ENCODE measurements at places on chromosomes 7 and 10.
A peak's percentile ranks its signal among the peaks of the same experiment; 100 is the strongest.

DNA sequence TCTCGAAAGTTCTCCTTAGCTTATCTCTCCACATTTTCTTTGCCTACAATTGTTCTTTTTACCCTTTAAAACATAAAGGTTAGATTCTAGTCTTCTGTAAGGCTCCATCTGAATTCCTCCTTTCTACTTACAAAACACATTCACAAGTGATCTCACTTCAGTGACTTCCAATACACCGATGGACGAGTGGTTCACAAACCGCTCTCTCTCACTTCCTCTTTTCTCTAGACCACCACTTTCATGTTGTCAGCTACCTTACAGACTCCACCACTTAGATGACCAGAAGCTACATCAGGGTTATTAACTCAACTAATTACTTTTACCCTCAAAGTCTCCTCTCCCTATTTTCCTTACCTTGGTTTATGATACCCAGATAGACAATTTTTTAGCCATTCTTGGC, 11.8 kb downstream of the MET start:
- DNase-seq = no peak

- DNase-seq = no peak
These were observed 186.1 kb downstream of the TRIL start for GRCh38 chr7:28771906-28772622.

DNA sequence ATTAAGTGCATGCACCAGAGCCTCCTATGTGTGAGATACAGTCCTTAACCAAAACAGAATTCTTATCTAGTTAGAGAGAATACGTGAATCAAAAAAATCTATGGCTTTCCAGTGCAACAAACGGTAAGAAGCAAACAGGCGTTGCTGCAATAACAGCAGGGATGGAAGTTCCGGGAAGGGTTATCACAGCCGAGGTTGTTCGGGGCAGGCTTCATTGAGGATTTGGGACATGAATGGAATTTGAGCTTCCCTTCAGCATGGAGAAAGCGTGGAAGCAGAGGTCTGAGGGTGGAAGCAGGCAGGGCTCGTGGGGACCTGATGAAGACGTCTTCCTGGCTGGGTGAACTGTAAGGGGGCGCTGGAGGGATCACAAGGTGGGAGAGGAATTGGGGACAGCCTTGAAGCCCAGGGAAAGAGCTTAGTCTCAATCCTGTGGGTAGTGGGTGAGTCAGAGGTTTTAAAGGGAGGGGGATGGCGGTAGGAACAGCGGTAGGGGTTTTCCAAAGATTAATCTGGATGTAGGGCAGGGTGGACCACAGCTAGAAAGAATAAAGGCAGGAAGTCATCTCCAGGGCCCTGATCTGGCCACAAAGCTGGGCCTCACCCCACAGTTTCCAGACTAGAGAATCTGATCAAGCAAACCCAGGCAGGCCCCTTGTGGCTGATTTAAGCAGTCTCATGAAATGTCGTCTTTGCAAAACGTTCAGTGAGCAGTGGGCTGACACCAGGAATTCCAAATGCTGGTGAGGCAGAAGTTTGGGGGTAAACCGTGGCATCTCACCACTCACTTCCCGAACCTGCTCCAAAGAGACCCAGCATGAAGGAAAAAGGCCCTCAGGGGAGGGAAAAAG, 65.1 kb downstream of the CALML3 start:
- no peak for DNase-seq

DNA sequence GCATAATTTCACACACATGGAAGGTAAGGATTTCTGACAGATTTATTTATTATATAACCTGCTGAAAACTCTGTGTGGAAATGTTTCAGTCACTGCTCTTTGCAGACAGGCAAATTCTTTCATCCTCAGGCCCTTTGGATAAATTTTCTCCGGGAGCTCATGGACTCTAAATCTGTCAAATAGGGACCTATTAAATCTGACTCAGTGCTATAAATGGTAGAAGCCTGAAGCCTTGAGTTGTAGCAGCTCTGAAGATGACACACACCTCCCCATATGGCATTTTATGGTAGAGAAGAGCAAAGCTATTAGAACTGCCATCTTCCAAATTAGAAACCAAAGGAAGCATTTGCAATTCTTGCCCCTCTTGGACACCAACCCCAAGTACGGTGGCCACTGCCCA, 808.7 kb downstream of the XPNPEP1 start:
- DNase-seq = no peak

DNA sequence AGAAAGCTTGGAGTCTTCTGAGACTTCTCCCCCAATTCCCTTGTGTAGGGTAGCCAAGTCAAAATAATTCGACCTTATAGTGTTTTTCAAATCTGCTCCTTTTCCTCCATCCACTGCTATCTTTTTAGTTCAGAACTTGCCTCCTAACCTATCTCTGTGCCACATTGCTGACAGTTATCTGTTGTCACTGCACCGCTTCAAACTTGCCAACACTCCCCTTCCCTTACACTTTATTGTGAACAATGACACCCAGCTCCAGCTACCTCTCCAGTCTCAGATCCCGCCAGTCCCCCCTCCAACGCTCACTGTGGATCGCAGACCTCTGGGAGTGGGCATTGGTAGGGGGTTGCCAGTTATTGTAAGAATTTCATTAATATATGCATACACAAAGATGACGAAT, 16.3 kb upstream of the HPS1 start:
- no peak for DNase-seq

- DNase-seq = no peak
These were observed 8.4 kb upstream of the PANK1 start for GRCh38 chr10:89653410-89653869.

GRCh38 chr7:4700577-4701235, 18.6 kb downstream of the FOXK1 start:
- peak; percentile 75 for DNase-seq

- peak; percentile 81 for DNase-seq
These were observed 19.5 kb upstream of the HSPA12A start for GRCh38 chr10:116761883-116762282.

DNA sequence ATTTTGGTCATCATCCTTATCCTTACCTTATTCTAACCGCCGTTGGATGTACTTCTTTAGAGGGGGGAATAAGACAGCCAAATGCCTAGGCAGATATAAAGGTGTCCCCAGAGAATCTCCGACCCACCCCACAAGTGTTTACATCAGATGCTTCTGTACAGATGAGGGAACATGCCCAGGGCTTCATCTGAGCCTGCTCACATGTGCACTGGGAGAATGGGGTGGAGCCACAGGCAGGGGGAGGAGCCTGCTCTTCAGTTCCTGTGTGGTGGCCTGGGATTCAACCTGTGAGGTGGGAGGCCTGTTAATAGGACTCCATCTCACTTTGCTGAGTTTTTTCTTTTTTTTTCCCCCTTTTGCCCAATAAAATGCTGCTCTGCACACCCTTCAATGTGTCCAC, 27.6 kb upstream of the OPTN start:
- DNase-seq = no peak

GRCh38 chr7:28706584-28706983, 251.5 kb downstream of the TRIL start:
- no peak for DNase-seq

GRCh38 chr10:12269056-12269455, 73.1 kb downstream of the CDC123 start:
- no peak for DNase-seq

- no peak for DNase-seq
These were observed 33.0 kb upstream of the SHH start for GRCh38 chr7:155845226-155845625.

- no peak for DNase-seq
These were observed 552.4 kb upstream of the KCND2 start for GRCh38 chr7:119720541-119720940.

DNA sequence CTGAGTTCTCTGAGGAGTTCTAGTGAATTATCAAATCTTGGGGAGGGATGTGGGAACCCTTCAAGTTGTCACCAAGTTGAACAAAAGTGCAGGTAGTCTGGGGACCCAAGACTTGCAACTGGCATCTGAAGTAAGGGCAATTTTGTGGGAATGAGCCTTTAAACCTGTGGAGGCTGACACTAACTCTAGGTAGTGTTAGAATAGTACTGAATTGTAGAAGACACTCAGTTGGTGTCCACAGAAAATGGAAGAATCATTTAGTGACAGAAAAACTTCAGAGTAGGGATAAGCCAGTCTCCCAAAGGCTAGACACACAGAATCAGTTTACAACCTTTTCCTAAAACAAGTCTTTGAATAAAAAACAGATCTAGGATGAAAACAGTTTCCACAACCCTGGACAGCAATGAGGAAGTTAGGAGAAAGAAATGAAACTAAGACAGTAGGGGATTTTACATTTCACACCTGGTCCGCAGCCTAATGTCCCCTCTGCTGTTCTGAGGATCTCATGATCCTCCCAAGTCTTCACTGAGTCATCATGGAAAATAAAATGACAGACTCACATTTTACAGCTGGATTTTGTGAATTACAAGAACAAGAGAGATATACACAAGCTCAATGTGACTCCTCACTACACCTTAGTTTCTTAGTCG, 23.0 kb upstream of the ING3 start:
- no peak for DNase-seq

DNA sequence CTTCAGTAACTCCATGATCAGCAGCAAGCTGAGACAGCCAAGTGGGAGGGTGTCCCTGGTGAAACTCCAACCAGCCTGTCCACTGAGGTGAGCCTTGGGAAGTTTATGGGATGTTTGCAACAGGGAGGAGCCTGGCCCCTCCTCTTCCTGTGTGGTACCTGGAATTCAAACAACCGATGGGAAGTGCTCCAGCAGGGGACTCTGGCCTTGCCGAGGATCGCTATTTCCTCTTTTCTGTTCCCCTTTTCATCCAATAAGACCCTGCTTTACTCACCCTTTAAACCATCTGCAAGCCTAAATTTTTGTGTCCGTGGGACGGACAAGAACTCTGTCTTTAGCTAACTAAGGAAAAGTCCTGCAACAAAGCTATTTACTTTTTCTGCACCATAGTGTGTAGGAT, 491.1 kb upstream of the ZMIZ1 start:
- DNase-seq = no peak

GRCh38 chr7:107185716-107186115, 16.9 kb downstream of the HBP1 start:
- no peak for DNase-seq

- DNase-seq = no peak
These were observed 188.8 kb downstream of the GFRA1 start for GRCh38 chr10:116084161-116084560.

- no peak for DNase-seq
These were observed 298.5 kb downstream of the GPAM start for GRCh38 chr10:111885046-111885445.

DNA sequence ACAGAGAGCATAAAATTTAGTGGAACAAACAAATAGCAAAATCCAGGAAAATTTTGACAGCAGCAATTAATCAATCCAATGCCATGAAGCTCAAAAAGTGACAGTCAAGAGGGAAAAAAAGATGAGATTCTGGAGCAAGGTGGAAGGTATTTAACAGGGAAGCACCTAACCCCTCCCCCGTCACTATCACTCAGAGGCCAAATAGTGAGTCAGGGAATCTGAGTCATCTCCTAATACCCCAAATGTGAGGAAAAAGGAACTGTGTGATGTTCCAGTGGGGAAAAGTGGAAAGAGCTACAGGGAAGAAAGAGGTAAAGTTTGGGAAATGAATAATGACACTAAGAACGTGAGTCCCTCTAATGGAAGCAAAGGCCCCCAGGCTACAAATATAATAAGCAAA, 113.2 kb upstream of the PHF14 start:
- DNase-seq = no peak

- no peak for DNase-seq
These were observed 32.6 kb downstream of the DDIT4 start for GRCh38 chr10:72306215-72306760.

DNA sequence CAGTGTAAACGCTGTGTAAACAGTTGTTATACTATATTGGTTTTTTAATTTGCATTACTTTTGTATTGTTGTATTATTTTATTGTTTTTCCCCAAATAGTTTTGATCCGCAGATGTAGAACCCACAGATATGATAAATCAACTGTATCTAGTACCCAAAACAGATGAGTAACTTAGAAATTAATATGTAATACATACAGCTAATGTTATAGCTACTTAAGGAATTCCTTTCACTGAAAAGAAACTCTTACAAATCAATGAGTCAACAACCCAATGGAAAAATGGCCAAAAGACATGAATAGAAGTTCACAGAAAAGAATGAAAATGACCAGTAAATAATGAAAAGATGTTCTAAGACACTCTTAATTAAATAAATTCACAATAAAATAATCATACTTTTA, 32.3 kb upstream of the ARL4A start:
- DNase-seq = no peak

DNA sequence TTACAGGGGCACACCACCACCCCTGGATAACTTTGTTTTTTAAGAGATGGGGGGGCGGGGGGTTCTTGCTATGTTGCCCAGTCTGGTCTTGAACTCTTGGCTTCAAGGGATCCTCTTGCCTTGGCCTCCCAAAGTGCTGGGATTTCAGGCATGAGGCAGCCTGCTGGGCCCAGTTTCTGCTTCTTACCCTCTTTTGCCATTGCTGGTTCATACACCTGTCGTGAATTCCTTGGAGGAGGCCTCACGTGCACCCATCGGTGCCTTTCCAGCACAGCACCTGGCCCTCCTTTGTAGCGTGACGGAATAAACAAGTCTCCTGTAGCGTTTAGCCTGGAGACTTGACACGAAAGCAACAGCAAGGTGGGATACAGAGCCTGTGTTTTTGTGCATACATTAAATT, 75.5 kb downstream of the CARD11 start:
- DNase-seq = no peak

DNA sequence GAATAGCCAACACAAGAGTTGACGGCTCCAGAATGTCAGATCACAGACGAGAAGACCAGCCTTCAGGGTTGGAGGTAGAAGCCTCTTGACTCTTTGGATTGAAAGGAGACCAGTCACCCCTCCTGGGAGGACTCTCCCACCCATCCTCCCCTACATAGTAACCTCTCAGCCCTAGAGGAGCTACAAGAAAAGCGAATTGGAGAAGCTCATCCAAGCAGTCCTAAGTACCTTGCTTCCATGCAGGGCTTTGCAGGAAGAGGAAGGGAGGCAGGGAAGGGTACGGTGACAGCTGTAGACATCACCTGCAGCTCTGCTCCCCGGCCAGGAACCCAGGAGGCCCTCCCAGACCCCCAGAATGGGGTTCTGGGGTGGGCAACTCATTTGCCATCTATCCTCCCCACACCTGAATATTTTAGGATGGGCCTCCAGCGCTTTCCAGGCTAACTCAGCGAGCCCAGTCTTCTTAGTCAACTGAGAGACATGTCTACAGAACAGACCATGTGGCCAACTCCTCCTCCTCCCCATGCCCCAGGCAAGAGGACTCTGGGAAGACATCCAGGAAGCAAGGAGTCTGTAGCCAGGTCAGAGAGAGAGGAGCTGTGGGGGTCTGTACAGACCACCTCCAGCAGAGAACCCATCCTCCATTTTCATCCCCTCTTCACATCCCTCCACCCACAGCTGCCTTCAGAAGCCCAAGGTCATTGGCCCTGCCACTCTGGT, 55.6 kb upstream of the LBX1 start:
- DNase-seq = no peak

DNA sequence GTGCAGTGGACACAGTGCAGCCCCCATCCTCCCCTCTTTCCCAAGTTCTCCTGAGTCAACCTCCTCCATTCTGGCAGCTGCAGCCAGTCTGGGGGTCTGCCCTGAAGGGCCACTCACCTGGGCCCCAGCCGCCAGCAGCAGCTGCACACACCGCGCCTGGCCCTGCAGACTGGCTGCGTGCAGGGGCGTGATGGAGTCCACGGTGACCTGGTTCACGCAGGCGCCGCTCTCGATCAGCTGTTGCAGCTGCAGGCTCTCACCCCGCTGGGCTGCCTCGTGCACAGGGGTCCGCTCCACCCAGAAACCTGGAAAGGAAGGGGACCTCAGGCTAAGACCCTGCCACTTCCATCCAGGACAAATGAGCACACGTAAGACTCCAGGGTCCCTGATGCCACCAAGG, 13.6 kb downstream of the ASB13 start:
- DNase-seq = no peak
